ENCODE measurements at places on chromosomes 1 and 21.

GRCh38 chr1:37433171-37433570 lies 41.2 kb upstream of the ZC3H12A start:
- no peak for DNase-seq

- DNase-seq = peak; percentile 21
Measured at GRCh38 chr1:40317394-40318074, 448 bp upstream of the COL9A2 start.

- DNase-seq = no peak
Measured at GRCh38 chr1:32014948-32015273, 1.2 kb downstream of the KHDRBS1 start.

DNA sequence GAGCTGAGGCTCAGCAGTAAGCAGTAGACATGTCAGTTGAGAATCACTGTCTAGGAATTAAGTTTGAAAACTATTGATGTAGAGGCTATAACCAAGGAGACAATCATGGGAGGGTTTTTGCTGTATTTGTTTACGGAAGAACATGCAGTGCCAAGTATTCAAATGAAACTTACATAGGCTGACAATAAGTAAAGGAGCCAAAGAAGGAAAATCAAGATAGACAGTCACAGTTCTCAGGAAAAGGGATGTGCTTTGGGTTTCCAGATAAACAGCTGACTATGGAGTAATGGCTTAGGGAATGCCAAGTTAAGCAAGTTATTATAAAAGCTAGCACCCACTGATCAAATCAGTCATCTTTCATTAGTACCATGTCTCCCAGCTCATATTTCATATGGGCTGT lies 21.5 kb downstream of the GNG12 start:
- no peak for DNase-seq
